Activated CD8-positive, alpha-beta memory T cell treated with anti-CD3 and anti-CD28 coated beads for 4 hours (primary cell): ENCODE measurements at places on chromosomes 4 and X.

DNA sequence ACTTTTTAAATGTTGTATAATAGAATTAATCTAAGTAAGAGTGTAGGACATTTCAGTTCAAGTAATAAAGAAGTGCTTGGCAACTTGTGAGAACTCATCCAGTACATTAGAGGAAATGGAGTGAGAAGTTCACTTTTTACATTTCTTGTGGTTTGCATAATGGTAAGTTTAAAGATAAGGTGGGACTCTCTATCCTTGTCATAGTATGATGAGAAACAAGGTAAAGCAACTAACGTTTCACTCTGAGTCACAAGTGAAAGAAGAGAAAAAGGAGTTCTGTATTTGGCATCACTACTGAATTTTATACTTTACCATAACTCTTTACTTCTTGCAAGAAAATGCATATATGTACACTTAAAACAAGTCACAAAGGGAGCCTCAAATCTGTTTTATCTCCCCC is 219.4 kb downstream of the SLC4A4 start:
- no peak for DNase-seq

GRCh38 chr4:76515975-76516843 is 81.2 kb downstream of the SHROOM3 start:
- DNase-seq = no peak

DNA sequence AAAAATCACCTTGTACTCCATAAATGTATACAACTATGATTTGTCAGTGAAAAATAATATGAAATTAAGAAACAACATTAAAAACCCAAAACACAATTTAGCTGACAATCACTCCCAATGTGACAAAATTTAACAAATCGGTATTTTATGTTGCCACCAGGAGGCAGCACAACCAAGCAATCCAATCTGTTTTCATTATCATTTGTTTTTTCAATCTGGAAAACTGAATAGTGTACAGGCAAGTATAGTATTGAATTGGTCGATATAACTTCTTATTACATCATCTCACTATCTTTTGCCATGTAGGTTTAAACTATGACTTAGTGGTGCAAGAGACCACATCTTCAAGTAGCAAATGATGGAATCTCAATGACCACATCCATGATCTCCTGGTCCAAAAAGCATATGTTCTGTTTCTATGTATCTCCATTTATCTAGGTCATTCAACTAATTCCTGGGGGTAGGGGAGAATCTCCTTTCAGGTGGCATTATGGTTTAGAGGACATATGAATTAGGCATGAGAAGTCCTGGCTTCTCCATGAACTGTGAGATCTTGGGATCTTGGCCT is 112.9 kb upstream of the AGA start:
- no peak for DNase-seq

DNA sequence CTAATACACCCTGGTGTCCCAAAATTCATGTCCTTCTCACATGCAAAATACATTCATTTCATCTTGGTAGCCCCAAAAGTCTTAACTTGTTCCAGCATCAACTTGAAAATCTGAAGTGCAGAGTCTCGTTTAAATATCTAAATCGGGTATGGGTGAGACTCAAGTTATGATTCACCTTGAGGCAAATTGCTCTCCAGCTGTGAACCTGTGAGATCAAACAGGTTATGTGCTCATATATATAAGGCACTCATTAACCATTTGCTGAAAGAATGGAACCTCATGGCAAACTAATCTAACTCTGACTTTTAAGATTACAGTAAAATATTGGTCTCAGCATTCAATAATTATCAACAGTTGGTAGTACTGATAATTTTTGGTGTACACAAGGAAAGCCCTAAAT is 55.5 kb downstream of the PDLIM5 start:
- no peak for DNase-seq

DNA sequence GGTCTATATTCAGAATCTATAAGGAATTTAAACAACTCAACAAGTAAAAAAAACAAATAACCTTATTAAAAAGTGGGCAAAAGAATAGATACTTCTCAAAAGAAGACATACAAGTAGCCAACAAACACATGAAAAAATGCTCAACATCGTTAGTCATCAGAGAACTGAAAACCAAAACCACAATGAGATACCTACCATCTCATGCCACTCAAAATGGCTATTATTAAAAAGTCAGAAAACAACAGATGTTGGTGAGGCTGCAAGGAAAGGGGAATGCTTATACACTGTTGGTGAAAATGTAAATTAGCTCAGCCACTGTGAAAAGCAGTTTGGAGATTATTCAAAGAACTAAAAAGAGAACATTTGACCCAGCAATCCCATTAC is 201.6 kb downstream of the QDPR start:
- no peak for DNase-seq
